Left colon (tissue), 2 donors: ENCODE measurements at places on chromosomes 4 and X. TPM values are rescaled to one million over a fixed set of nuclear protein-coding genes. Genes with fewer than 3 reads are reported as not detected.

- DNase-seq, result no peak
Observed at GRCh38 chr4:67790721-67791120, 36.5 kb upstream of the GNRHR start.

GRCh38 chr4:15479089-15479912, 9.6 kb downstream of the CC2D2A start:
- peak; percentile 8 for DNase-seq

- no peak for DNase-seq
Observed at GRCh38 chr4:123043013-123043412, 120.6 kb upstream of the NUDT6 start.

- no peak for DNase-seq
Observed at GRCh38 chrX:134761788-134762187, 103.5 kb upstream of the PLAC1 start.

- DNase-seq, result no peak
Observed at GRCh38 chr4:2856266-2856665, 12.6 kb downstream of the ADD1 start.

FAM236B gene
- total RNA-seq, result not detected

UBA1 gene
- 217 TPM for total RNA-seq

THOC2 gene
- 64.7 TPM for total RNA-seq

ODAPH gene
- total RNA-seq, result not detected
